Caco-2 (cell line): ENCODE measurements at places on chromosomes 2 and 18. TPM values are rescaled to one million over a fixed set of nuclear protein-coding genes. Genes with fewer than 3 reads are reported as not detected.

The PDE1A gene
- 0.44 TPM in 1 of 2 replicates, not detected in the other for total RNA-seq

The PDE11A gene
- total RNA-seq: 0.21 and 0.25 TPM in 2 replicates

The NT5DC4 gene
- 3.3 and 4.0 TPM in 2 replicates for total RNA-seq

The FAP gene
- total RNA-seq: not detected in 2 replicates

The DOCK10 gene
- total RNA-seq: not detected in 2 replicates

The ZC3H6 gene
- 1.9 and 3.2 TPM in 2 replicates for total RNA-seq

DNA sequence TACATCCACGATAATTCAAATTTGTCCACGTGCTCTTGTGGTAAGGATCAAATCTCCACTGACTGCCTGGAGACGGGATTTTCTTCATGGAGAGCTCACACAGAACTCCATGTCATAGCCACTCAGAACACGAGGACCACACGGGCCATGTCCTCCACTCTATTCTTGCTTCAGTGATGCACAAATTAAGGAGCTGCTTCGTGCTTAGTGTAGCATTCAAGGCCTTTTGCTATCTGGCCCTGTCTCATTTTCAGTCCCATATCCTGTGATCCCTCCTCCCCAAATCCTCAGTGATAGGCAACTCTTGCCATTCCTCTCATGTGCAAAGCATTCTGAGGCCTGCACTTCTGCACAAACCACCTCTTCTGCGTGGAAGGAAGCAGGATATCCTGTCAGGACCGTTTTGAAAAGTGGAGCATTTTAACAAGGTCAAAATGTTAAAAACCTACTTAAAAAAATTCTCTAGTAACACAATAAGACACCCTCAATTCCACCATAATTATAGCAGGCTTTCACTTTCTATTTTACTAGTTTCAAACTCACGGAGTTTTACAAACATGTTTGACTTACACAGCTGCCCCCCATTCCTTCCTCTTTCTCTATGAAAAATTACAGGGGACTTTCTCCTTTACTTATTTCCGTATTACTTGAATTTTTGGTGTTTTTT is 35.2 kb downstream of the ST3GAL5 start:
- no peak for DNase-seq

DNA sequence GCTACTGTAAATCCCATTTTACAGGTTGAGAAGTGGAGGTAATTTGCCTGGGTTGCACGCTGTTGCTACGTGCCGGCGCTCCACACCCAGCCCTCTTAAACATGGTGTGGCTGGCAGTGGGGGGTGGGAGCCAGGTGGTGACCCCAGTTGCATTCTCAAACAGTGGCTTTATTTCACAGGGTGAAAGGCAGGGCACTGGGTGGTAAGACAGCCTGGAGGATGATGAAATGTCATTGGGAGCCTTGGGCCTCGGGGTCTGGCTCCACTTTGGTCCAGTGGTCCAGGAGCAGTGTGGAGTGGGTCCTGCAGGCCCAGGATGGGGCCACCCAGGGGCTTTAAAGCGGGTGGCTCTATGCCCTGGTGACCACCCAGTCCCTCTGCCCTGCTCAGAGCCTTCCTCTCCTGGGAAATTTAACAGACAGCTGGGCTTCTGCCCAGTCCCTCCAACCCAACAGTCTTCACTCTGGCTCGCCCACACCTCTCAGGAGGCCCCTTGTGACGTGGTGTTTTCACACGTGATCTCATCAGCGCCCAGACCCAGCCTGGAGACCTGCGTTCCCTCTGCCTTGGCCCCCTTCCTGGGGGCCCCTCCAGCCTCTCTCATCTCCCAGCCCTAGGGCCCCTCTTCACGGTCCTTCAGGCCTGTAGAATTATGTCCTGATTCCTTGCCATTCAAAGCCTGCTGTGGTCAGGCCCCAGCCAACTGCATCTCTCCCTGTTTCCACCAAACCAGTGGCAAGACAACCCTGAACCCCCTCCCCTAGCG is 92.5 kb downstream of the INHBB start:
- DNase-seq: no peak

DNA sequence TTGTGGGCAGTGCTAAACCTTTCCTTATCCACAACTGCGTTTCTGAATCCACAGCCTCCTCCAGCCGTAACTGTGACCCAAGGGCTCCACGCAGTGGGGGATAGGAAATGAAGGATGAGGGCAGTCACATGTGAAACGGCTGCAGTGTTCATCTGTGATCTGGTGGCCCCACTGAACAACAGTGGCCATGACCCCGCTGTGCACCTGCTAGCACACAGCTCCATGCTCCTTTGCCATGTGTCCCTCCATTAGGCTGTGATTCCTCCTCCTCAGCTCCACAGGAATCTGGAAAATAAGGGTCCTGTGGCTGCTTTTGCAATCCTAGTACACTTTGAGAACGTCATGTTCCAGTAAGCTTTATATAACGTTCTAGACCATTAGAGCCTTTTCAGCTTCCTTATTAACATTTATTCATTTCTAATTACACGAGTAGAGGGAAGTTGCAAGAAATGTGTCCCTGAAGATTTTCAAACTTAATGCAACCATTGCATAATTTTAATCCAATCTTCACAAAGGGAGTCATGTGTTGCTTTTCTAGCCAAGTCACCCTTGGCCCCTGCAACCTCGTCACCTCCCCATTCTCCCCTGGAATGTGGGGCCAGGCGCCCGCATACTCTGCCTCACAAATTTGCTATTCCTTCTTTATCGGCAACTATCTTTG is 7.1 kb upstream of the NAPG start:
- no peak for DNase-seq

GRCh38 chr2:159808032-159808425 is 10.0 kb upstream of the CD302 start:
- no peak for DNase-seq

GRCh38 chr18:75073654-75074053 is 135.3 kb downstream of the PTGR3 start:
- DNase-seq: no peak

- DNase-seq: no peak
Observed at GRCh38 chr18:73669297-73669696, 478.3 kb downstream of the FBXO15 start.

DNA sequence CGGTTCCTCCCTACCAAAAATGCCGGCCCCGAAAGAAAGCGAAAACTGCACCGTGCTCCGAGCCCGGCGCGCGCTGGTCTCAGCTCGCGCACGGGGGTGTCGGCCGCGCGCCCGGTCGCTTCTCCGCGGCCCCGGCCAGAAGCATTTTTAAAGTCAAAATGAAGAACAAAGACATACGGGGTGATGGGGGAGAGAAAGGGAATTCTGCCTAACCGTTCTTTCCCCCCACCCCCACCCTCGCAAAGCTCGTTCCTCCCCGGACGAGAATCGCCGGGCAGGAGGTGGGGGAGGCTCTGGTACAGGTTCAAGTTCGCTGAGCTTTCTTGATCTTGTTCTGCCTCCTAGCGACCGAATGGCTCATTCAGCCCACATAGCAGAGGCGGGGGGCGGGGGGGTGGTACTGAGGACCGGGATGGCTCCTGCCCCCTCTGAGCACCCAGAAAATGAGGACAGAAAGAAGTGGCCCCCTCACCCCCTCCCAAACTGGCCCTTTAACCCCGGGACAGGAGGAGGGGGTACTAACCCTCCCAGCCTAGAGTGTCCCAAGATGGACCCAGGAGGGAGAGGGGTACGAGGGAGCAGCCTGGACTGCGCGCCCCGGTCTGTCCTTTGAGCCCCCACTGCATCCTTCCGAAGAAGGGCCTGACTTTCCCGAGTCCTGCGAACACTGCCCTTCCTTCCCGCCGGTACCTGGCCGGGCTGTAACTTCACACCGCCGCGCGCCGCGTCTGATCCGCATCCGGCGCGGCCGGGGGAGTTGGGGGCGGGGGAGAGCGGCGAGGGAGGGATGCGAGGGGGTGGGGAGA is 3.1 kb downstream of the BCL11A start:
- peak; percentile 59 for DNase-seq

GRCh38 chr2:224025874-224026273 is 13.2 kb downstream of the SERPINE2 start:
- no peak for DNase-seq

DNA sequence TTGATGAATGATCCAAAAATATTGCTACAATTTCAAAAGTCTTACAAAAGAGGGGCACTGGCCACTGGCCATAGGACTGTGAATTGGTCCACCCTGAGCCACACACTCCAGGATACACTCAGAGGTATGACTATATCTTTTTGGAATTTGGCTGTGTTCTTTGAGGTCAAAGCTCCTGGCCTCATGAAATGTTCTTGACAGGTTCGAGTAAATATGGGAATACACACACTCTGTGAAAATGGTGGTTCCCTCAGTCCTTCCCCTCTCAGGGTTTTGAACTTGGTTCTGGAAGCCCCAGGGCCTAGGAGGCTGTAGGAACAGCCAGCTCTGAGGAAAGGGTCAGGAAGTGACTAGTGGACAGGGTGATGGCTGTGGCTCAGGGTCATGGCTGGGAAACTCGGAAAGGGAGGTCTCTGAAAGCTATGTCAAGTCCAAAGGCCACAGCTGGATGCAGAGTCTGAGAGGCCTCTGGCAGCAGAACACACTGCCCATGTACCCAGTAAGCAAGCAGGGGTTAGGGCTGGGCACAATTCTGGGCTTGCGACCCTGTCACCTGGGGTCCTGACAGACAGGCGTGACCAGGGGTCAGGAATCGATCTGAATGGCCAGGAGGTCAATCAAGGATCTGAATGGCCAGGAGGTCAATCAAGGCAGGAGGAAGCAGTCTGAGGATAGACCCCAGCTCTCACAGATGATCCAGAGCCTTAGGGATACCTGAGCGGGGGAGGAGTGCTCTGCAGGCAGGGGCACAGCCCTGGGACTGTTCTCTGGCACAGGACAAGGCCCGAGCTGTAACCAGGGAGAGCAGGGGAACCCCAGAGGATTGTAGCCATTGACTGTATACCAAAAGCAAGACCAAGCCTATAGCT is 223.4 kb upstream of the SMAD2 start:
- no peak for DNase-seq

GRCh38 chr2:208491641-208492040 is 85.0 kb downstream of the PTH2R start:
- no peak for DNase-seq

- peak; percentile 35 for DNase-seq
Observed at GRCh38 chr2:140401056-140401455, 1620.9 kb upstream of the NXPH2 start.

DNA sequence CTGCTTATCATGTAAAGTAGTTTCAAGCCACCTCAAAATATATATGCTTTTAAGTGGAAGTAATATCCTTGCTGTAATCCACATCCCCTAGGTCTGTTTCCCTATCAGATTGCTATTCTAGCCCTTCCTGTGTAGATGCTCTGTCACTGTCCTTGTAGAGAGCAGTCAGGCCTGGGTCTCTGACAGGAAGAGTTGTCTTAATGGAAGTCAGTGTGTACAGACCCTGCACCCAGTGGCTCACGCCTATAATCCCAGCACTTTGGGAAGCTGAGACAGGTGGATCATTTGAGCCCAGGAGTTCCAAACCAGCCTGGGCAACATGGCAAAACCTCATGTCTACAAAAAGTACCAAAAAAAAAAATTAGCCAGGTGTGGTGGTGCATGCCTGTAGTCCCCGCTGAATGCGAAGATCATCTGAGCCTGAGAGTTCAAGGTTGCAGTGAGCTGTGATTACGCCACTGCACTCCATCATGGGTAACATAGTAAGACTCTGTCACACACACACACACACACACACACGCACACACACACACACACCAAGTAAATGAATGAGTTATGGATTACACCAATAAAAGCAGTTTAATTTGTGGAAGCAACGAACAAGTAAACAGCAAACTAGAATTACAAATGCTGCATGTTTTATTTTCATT is 70.2 kb upstream of the DSC1 start:
- DNase-seq: no peak

DNA sequence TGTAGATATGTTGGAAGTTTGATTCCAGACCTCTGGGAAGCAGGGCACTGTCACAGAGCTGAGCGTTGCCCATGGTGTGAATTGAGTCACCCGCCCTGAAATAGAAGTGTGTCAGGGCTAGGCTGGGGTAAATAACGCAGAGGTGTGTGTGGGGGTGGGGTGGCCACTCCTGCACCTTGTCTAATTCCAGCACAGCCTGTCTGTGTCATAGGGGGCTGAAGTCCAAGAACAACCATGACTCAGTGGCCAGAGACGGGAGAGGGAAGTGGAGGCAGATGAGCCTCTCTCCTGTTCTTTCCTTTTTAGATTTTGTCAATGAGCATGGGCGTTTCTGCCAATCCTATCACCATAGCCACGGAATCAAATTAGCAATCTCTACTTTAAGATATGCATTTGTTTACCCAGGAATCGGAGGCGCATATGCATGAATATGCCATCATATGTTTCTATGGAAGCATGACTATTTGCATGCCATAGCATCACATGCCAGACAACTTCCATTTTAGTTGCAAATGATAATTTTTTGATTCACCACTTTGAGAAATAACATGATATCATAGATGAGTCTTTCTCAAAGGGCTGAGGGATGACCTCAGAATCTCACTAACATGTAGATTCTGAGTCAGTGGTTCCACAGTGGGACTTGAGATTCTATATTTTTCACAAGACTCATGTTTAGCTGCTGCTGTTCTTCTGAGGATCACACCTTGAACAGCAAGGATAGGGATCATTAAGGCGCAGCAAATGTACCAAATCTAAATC is 852.9 kb downstream of the DCDC2C start:
- no peak for DNase-seq

DNA sequence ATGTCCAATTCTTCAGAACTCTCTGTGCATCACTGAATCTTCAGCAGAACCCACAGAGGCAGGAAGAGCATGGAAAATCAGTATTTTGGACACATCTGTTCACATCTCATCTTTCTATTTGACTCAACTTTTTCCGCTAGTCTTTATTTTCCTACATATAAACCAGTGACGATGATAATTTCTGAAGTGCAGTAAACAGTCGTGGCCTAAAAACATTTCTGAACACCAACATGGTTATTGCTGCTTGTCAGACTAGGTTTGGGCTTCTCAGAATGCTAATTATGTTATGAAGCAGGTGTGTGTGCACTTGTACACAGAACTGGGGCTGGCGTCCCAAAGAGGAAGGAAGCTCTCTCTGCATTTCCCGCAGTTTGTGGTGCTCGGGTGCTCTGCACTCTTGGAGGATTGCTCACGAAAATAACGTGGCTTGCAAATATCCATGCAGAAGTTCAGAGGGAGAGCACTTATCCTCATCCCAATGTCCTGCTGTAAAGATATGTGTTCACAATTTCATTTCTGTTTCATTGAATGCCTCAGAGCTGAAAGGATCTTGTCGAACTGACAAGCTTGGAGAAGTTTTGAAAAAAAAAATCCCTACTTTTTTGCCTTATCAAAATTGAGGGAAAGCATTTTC is 50.8 kb downstream of the EDAR start:
- DNase-seq: no peak

GRCh38 chr2:14884651-14885050 is 252.1 kb downstream of the LRATD1 start:
- no peak for DNase-seq

DNA sequence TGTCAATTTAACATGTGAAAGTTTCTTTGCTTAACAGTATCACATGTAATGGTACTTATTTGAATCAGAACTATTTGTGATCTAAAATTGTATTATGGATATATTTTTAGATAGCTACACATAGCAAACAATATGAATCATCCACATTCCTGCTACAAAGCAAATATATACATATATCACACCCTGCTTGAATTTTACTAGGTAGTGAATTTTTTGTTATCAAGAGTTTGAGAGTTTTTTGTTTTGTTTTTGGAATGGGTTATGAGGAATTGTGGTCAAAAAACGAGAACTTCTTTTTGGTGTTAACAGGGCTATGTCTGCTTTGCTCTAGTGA is 635.7 kb downstream of the NRXN1 start:
- no peak for DNase-seq
